Naive thymus-derived CD8-positive, alpha-beta T cell (primary cell): ENCODE measurements at places on chromosomes 2 and 18.
A peak's percentile ranks its signal among the peaks of the same experiment; 100 is the strongest.

- no peak for DNase-seq
- no peak overlapping the region for H3K27ac ChIP-seq
- no peak overlapping the region for H3K4me3 ChIP-seq
- H3K4me1 ChIP-seq: no peaks in the 10 kb centered on the region
These were observed 193.4 kb downstream of the PARD3B start for GRCh38 chr2:204738721-204739120.

DNA sequence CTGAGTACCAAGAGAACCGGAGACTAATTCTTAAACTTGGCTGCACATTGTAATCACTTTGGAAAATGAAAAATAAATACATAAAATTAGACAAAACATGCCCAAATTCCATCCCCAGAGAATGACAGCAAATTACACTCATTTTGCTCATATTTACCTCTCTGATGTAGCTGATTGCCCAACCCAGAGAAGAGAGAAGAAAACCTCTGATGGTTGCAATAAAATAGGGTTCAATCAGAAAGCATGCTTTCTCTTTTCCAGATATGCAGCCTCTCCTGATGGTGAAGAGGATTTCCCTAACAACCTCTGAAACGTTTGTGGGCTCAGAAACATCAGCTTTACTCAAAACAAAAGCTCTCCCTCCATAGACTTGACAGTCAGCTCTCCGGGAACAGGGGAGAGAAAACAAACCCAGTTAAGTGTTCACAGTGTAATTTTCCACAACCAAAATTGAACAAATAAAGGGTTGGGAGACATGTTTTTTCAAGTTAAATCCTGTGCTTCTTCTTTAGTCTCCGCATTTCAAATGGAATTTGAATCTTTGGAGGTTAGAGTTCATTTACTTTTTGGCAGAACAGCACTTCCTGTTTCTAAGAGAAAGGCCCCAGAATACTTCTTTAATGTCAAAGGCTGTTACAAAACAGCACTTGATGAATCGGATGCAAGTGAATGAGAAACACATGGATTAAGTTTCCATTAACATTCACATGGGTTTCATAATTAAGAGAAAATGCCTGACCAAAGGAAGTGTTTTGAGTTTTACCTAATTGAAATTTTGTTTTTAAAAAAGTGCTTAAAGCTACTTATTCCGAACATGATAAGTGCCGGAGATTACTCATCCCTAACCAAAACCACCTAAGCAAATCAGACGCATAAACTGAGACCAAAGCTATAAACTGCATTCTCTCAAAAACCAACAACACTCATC lies 570.1 kb upstream of the SYT4 start:
- H3K4me3 ChIP-seq: no peak overlapping the region
- H3K27me3 ChIP-seq: no peaks in the 10 kb centered on the region
- no peaks in the 10 kb centered on the region for H3K4me1 ChIP-seq

- H3K4me3 ChIP-seq: no peak overlapping the region
- peaks cover 7% of the 10 kb centered on the region for H3K27me3 ChIP-seq
- no peak overlapping the region for H3K27ac ChIP-seq
- DNase-seq: no peak
These were observed 240.1 kb downstream of the IRS1 start for GRCh38 chr2:226559536-226559935.

DNA sequence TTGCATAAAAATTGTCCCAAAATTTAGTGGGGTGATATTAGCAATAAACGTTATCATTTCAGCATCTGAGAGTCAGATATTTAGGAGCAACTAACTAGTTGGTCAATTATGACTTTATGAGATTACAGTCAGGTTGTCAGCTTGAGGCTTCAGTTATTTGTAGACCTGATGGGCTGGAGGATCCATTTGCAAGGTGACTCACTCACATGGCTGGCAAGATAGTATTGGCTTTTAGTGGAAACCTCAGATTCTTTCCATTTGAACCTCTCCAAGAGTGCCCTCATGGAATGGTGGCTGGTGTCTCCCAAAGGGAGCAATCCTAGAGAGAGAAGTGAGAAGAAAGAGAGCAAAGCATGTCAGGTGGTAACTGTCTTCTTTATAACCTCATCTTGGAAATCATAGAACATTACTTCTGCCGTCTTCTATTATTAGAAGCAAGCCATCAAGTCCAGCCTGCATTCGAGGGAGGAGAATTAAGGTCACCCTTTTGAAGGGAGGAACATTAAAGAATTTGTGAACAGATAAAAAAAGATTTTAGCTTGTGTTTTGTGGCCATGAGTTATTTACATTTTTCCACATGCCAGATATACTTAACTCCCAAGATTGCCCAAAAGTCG lies 92.5 kb downstream of the HAUS1 start:
- DNase-seq: no peak
- no peaks in the 10 kb centered on the region for H3K27me3 ChIP-seq
- H3K4me1 ChIP-seq: peaks cover 42% of the 10 kb centered on the region
- H3K4me3 ChIP-seq: no peak overlapping the region
- H3K36me3 ChIP-seq: peaks cover 53% of the 10 kb centered on the region

DNA sequence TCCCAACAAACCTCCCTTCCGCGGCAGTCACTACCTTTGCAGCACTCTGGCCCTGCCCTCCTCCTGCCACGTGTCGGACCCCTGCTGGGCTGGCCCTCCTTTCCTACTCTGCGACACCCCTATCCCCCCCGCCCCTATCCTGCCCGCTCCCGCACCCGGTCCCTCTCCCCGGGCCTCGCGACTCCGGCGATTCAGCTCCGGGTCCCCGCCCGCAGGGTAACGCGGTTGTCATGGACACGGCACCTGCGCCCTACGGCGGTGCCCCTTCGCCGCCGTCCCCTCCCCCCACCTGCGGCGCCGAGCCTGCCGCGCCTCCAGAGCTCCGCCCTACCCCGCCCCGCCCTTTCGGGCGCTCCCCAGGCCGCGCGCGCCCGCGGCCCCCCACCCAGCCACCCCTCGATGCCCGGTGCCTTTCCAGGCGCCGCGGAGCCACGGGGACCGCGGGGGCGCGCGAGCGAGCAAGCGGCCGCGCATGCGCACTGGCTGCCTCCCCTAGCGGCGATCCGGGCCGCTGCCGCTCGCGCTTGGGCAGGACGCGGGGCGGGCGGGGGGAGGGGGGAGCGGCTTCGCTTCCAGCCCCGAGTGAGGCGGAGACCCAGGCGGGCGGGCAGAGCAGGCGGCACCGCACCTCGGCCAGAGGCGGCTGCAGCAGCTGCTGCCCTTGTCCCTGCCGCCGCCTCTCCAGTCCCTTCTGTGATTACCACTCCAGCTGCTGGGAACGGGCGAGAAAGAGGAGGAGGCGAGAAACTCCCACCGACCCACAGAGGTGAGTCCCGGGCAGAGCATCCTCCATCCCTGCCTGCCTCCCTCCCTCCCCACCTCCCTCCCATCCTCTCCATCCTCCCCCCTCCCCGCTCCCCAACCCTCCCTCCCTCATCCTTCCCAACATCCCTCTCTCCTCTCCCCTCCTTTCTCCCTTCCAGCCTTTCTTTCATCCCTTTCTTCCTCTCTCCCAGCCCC lies at the start of gene CTNNA2:
CTNNA2 (plus strand) TSS at position 610 of the 960 bp plus-strand sequence.
- H3K4me1 ChIP-seq: peaks cover 6% of the 10 kb centered on the region
- H3K27ac ChIP-seq: no peak within 1 kb of the TSS

DNA sequence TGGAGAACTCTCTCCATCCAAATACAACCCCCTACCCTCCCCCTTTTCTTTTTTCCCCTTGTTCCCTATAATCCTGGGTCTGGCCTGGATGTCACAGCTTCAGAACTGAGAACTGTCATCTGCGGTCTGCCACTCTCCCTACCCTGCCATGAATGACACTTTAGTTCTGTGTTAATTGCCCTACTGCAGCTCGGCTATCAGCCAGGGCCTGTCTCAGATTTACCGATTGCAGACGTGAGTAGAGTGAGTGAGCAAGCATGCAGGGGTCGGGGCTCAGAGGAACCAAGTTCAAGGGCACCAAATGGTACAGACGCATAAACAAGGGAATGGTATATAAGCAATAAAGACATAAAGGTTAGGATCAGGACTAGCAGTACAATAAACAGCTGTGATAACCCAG lies 967.8 kb downstream of the BCL11A start:
- no peak for DNase-seq
- no peak overlapping the region for H3K4me3 ChIP-seq
- no peaks in the 10 kb centered on the region for H3K27me3 ChIP-seq
- no peaks in the 10 kb centered on the region for H3K4me1 ChIP-seq
- H3K36me3 ChIP-seq: no peaks in the 10 kb centered on the region

GRCh38 chr2:232573771-232574435 lies 23.4 kb downstream of the EIF4E2 start:
- no peak overlapping the region for H3K4me3 ChIP-seq
- peaks cover 5% of the 10 kb centered on the region for H3K36me3 ChIP-seq
- no peak for DNase-seq
- H3K27ac ChIP-seq: no peak overlapping the region
- no peaks in the 10 kb centered on the region for H3K27me3 ChIP-seq
- peaks cover 6% of the 10 kb centered on the region for H3K4me1 ChIP-seq

DNA sequence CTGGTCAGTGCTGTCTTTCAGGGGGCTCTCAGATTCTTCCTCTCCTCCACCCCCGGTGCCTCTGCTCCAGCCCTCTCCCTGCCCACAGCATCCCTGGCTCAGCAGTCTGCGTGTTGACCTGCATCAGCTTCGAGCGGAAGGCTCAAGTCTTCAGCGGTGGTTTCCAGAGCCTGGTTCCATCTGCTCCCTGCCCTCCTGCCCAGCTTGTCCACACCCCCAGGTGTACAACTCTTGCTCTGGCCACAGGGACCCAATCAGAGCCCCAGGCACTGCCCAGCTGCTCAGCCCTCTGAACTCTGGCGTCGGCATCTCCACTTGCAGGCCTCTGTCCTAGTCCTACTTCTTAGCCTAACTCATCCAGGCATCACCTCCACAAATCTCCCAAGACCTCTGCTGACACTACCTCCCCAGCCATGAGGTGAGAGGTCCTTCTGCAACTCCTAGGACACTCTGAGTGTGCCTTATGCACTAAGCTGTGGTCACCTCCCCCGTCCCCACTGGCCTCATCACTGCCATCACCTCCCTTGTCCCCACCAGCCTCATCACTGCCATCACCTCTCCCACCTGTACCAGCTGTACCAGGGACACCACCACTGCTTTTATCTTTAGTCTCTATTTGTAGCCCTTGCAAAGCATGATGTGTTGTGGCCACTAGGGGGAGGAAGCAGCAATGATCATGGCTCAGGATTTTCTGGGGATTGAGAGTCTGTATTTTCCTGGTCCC lies 60.9 kb downstream of the EDAR start:
- peaks cover 5% of the 10 kb centered on the region for H3K36me3 ChIP-seq
- peak overlapping the region; percentile 72 for H3K27ac ChIP-seq
- peaks cover 17% of the 10 kb centered on the region for H3K4me1 ChIP-seq
- no peak overlapping the region for H3K4me3 ChIP-seq

- H3K4me3 ChIP-seq: no peak overlapping the region
- DNase-seq: no peak
- no peaks in the 10 kb centered on the region for H3K4me1 ChIP-seq
- H3K27ac ChIP-seq: no peak overlapping the region
- no peaks in the 10 kb centered on the region for H3K27me3 ChIP-seq
These were observed 133.6 kb downstream of the MYCN start for GRCh38 chr2:16073921-16074425.

- no peak overlapping the region for H3K27ac ChIP-seq
- H3K36me3 ChIP-seq: no peaks in the 10 kb centered on the region
- DNase-seq: no peak
- no peaks in the 10 kb centered on the region for H3K4me1 ChIP-seq
- H3K27me3 ChIP-seq: peaks cover 16% of the 10 kb centered on the region
These were observed 259.1 kb upstream of the MYT1L start for GRCh38 chr2:2590141-2590540.

- DNase-seq: no peak
- no peak overlapping the region for H3K4me3 ChIP-seq
- H3K4me1 ChIP-seq: no peaks in the 10 kb centered on the region
- peaks cover 5% of the 10 kb centered on the region for H3K27me3 ChIP-seq
- H3K27ac ChIP-seq: no peak overlapping the region
These were observed 123.5 kb downstream of the OSBPL6 start for GRCh38 chr2:178317811-178318210.

DNA sequence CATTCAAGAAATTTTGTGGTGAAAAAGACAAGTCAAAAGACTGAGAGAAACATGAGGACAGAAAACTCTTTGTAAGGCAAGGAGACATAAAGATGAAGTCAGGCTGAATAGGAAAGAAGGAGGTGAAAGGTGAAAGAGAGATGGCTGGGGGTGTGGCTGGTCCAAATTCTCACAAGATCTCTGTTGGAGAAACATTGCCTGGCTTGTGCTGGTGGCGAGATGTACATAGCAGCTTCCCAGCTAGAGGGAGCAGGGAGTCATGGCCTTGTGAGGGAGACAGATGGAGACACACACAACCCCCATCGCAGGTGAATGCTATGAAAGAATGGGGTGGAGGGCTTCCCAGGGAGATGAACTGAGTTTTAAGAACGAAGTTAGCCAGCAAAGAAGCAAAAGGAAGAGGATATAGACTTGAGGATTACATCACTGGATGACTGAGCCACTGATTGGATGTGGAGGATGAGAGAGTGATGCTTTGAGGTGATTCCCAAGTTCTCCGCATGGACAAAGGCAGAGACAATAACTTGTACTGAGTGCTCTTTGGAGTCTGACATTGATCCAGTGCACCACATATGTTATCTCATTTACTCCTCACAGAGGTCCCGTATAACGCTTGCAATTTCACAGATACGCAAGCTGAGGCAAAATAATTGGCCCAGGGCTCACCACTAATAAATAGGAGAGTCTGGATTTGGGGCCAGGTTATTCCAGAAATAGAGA lies 3.7 kb upstream of the EMX1 start:
- H3K27me3 ChIP-seq: peaks cover 55% of the 10 kb centered on the region
- DNase-seq: no peak
- peaks cover 23% of the 10 kb centered on the region for H3K4me1 ChIP-seq
- H3K36me3 ChIP-seq: no peaks in the 10 kb centered on the region

DNA sequence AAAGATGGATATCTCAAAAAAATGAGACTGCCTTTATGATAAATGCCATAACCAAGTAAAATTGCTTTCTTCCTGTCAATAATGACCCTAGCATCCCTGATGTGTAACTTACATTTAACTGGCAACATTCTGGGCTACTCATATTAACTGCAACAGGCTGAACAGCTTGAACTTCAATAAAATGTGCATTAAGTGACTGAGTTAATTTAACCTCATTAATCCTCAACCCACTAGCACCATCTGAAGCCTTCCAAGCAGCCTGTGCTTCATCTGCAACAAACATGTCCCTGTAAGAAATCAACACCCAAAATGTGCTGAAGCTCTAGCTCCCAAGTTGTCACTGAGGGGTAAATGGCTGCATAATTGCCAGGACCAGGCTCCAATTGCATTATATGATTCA lies 296.2 kb upstream of the ZC3H15 start:
- H3K4me1 ChIP-seq: no peaks in the 10 kb centered on the region
- H3K27me3 ChIP-seq: no peaks in the 10 kb centered on the region
- H3K36me3 ChIP-seq: peaks cover 17% of the 10 kb centered on the region
- H3K27ac ChIP-seq: no peak overlapping the region

DNA sequence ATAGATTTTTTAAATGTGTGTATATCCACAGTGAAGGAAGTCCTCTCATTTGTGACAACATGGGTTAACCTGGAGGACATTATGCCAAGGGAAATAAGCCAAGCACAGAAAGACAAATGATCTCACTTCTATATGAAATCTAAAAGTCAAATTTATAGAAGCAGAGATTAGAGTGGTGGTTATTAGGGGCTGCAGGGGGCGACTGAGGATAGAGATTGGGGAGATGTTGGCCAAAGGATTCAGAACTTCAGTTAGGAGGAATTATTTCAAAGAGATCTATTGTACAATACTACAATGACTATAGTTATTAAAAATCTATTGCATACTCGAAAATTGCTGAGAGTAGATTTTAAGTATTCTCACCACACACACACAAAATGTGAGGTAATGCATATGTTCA lies 252.4 kb upstream of the SLC39A10 start:
- H3K4me3 ChIP-seq: no peak overlapping the region
- H3K27ac ChIP-seq: no peak overlapping the region
- H3K27me3 ChIP-seq: no peaks in the 10 kb centered on the region
- no peak for DNase-seq
- H3K4me1 ChIP-seq: no peaks in the 10 kb centered on the region
- no peaks in the 10 kb centered on the region for H3K36me3 ChIP-seq
